Hematopoietic multipotent progenitor cell treated with erythropoietin and hydrocortisone succinate and interleukin-3 and kit ligand, for 8 days (in vitro differentiated cells): ENCODE measurements at places on chromosomes 2 and 18.

DNA sequence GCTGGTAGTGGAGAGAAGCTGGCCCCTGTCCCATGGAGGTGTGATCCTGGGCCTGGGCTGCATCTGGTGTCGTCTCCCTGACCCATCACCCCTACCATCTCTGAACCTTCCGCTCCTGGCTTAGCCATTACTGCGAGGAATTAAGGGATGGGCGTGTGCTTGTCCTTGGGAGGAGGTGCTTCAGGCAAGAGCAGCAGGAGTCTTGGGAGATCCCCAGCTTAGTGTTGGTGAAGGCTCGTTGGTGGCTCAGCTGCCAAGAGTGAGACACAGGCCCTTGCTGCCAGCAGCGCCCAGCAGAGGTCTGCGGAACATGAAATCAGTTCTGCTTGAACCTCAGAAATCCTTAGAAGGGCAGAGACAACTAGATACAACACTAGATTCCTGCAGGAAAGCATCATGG, 59.9 kb upstream of the TGFA start:
- DNase-seq, result no peak

DNA sequence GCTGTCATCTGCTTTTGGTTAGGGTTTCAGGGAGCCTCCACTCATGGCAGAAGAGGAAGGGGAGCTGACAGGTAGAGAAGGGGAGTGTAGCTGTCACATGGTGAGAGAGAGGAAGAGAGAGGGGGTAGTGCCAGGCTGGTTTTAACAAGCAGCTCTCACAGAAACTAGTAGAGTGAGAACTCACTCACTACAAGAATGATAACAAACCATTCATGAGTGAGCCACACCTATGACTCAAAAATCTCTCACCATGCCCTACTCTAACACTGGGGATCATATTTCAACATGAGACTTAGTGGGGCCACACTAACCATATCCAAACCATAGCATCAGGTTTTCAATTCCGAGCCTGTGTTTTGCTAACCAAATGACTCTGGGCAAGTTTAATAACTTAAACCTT, 274.9 kb upstream of the VWC2L start:
- DNase-seq, result no peak

- DNase-seq, result no peak
Measured at GRCh38 chr2:167114018-167114417, 225.7 kb downstream of the XIRP2 start.

GRCh38 chr2:163405298-163405697, 330.5 kb downstream of the FIGN start:
- no peak for DNase-seq
